ENCODE measurements at places on chromosomes 7 and 10.
A peak's percentile ranks its signal among the peaks of the same experiment; 100 is the strongest.

DNA sequence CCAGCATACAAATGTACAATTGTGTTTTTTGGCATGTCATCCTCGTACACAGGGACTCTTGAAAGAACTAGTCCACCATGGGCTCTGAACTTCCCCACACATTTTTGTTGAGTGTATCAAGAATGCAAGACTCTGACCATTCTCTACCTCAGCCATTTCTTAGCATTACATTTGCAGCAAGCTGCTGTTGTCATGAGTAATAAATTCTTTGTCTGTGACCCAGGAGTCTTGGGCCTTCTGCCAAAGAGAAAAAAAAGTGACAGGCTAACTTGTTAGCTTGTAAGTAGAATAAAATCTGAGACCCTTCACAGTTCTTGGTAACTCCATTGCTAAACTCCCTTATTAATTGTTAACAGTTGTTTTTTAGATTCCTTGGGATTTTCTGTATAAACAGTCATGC lies 542.3 kb upstream of the MBL2 start:
- DNase-seq: peak; percentile 1

GRCh38 chr7:12210179-12211053 lies 678 bp upstream of the TMEM106B start:
- DNase-seq: peak; percentile 1

- DNase-seq: no peak
Measured at GRCh38 chr7:36965625-36966024, 241.3 kb upstream of the AOAH start.

DNA sequence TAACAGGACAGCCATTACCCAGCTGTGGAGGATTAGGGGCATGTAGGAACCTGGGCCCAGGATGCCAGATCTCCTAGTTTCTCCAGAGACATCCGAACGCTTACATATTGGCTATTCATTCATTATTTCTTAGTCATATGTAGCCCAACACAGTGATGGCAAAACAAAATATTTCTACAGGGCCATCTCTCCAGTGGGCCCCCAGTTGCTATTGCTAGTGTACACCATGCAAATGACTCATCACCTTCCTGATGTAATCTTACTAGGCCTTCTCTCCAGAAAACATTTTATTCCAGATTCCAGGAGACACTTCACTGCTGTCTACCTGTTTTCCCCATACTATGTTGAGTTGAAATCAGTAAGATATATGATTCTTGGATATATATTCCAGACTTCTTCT lies 201.7 kb downstream of the PLXDC2 start:
- peak; percentile 3 for DNase-seq

- no peak for DNase-seq
Measured at GRCh38 chr7:74467876-74468275, 14.2 kb downstream of the GTF2IRD1 start.

- no peak for DNase-seq
Measured at GRCh38 chr7:102456327-102456726, 8.3 kb downstream of the ALKBH4 start.

- DNase-seq: no peak
Measured at GRCh38 chr7:22949944-22950343, 64.0 kb downstream of the HYCC1 start.

- DNase-seq: no peak
Measured at GRCh38 chr7:130364451-130364850, 15.8 kb upstream of the CPA1 start.

GRCh38 chr7:25215694-25216335 lies 12.5 kb downstream of the NPVF start:
- no peak for DNase-seq

DNA sequence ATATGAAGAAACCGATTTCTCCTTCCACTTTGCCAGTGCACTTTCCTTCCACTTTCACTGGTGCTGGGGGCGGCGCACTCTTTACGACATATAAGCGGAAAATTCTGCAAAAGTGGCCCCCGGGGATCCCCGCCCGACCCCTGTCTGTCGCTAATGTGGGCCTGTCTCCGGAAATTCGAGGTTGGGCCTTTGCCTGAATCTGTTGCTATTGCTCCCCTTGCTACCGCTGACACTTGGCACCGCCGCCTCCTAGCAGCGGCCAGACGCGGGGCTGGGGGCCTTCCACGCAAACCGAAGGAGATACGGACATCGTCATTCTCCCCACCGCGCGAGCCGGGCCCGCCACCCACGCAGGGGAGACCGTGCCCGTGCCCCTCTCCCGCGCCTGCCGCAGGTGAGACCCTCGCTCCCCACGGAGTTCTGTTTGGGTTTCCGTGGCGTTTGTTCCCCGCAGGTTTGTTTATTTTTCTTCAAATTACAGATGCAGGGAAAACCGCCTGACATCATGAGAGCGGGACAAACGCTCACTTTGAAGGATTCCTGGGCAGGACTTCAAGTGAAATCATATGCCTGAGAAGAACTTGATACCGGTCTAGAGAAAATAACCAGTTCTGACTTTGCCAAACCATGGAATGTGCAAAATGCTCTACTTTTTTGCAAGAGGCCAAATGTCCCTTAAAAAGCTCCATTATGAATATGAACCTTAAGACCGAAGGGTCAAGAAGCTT lies 5.0 kb downstream of the TWIST1 start:
- DNase-seq: no peak

GRCh38 chr7:70029993-70030392 lies 431.7 kb downstream of the AUTS2 start:
- DNase-seq: no peak

- no peak for DNase-seq
Measured at GRCh38 chr7:129247087-129247486, 22.3 kb downstream of the AHCYL2 start.

DNA sequence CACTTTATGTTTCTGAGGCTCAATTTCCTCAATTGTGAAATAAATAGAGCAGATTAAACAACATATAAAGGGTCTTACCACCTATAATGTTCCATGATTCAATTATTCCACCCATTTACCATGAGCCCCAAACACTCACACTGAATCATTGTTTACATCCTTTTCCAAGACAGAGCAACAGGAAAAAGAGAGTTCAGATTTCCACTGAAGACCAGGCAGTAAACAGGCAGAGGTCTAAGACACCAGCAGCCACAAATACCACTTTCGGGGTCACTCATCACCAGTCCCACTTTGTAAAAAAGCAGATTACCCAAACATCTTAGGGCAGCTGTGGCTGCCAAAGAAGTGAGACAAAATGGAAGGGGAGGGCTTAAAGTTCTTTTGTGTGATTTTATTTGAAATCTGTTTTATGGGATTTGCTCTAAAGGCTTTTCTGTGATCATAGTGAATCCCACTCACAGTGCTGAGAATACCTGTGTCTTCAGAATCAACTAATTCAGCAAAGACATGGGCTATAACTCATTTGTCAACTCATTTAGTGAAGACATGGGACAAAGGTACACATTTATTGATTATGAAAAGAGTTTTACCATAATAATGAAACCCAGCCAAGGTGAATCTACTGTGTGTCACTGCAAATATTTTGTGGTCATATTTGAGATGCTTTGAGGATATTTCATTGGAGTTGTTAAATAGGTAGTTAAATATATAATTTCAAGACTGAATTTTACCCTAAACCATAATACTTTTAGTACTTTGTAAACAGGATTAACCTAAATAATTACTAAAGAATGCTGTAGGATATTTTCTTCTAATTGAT lies 24.8 kb upstream of the DLD start:
- DNase-seq: no peak

- no peak for DNase-seq
Measured at GRCh38 chr10:120818301-120818700, 32.9 kb upstream of the WDR11 start.

DNA sequence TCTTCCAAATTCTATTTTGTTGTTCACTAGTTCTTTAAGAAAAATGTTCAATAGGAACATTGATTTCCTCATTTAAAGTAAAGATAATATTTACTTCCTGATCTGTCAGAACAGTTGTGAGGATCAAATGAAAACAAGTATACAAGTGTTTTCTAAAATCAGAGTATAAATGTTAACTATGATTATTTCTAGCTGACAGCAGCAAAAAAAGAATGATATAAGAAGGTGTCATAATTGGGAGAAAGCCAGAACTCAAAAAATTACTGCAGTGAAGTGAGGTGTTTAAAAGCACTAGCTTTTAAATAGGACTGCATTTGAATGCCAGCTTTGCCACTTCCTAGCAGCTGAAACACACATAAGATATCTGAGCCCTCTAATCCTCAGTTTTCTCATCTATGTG lies 283.3 kb downstream of the RNLS start:
- no peak for DNase-seq

GRCh38 chr7:46230990-46231305 lies 309.9 kb upstream of the IGFBP3 start:
- DNase-seq: no peak

- no peak for DNase-seq
Measured at GRCh38 chr10:69853064-69853463, 51.4 kb downstream of the COL13A1 start.

GRCh38 chr7:23467806-23468525 lies 2.3 kb downstream of the IGF2BP3 start:
- DNase-seq: no peak

DNA sequence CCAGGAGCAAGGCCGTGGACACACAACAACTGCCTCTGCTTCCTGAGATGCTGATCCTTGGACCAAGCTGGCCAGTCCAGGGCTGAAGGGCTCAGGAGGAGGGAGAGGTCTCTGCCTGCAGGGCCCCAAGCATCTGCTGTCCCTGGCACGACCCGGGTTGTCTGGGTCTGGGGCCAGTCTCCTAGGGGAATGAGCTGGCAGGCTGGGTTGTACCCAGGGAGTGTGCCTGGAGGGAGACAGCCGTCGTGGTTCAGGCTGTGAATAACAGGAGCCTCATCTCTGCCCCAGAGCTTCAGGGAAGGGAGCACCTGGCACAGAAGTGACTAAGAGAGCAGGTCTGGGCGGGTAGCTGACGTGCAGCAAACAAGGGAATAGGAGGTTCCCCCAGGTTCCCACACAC lies 17.9 kb upstream of the SERPINE1 start:
- no peak for DNase-seq

- no peak for DNase-seq
Measured at GRCh38 chr10:50362547-50363125, 111.3 kb upstream of the ASAH2 start.

- no peak for DNase-seq
Measured at GRCh38 chr7:75722373-75722772, 16.4 kb downstream of the HIP1 start.

- DNase-seq: no peak
Measured at GRCh38 chr7:112202816-112203215, 3.4 kb downstream of the DOCK4 start.

GRCh38 chr7:150412016-150412415 lies 32.9 kb downstream of the ZNF775 start:
- no peak for DNase-seq

- DNase-seq: no peak
Measured at GRCh38 chr10:46557319-46558121, 1.1 kb upstream of the GPRIN2 start.

DNA sequence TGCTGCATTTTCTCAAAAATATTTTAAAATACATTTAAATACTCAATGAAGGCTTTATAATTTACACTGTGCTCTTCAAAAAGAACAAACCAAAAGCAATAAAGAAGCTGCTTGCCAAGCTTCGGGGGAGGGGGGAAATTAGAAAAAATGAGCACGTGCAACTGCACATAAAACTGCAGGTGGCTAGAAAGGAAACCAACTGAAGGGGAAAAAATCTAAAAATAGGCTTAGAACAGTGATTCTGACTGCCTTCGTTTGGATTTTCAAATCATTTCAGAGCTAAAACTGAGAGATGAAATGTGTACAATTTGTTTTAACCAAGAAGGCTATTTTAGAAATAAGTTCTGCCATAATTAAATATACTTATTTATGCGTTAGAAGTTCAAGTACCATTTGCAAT lies 61.4 kb downstream of the ABI1 start:
- no peak for DNase-seq

DNA sequence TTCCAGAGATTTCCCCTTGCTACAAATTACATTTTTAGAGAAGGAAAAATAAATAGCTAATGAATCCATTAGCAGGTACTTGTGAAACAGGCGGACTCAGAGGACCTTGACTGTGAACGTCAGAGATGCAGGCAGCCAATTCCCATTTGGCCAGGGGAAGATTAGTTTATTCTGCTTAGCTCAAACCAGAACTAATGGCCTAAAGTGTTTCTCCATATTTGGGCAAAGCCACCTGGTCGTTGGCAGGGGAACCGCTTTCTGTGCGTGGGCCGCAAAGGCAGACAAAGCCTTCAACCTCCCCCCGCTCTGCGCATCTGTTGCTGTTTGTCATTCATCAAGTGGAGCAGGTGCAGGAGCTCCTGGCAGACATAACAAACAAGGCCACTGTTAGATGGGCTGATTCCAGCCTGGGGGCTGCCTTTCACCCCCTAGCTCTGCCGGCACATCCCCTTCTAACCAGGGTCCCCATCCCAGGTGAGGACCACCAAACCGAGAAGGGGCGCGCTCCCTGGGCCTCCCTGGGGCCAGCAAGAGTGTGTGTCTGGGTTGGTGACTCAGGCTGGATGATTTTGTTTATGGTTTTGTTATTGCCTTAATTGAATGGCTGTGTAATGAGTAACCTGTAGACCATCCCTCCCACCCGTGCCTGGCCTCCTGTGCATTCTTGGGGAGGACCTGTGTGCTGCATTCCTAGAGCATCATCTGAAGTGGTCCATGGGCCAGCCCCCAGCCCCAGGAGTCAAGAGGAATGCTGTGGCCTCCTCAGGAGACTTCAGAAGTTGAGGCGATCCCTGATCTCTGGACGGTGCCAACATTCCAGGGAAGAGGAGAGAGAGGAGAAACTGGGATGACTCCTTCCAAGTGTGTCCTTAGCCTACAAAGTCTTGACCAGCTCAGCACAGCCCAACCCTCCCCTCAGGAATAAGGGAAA lies 14.5 kb upstream of the CPA1 start:
- DNase-seq: no peak

DNA sequence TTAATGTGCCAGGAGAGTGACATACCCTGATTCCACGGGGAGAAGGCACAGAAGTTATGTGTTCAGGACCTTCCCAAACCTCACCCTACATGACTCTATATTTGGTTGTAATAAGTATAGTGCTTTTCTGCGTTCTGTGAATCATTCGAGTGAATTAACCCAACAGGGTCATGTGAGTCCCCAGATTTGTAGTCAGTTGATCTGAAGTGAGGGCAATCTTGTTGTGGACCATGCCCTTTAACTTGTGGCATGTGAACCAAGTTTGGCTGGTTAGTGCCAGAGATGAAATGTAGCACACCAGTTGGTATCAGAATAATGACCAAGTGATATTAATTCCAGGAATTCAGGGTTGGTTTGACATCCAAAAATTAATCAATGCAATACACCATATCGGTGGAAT lies 70.2 kb downstream of the NHLRC2 start:
- no peak for DNase-seq

- DNase-seq: peak; percentile 66
Measured at GRCh38 chr10:72272689-72273409, 875 bp upstream of the DDIT4 start.

DNA sequence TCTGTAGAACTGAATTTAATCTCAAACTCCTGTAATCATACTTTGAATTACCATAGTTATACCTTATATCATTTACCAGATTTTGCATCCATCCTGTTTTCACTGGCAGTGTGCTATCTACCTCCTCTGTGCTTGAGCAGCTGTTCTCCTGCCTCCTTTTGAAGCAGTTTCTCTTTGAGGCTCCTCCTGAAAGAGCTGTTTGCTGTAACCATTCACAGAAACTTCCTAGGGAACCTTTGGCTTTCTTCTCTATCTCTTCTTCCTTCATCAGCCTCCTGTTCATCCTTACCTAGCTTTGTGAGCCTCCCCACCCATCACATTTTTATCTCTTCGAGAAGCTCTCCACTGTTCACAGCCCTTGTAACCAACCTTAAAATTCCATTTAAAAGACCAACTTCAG lies 108.2 kb downstream of the AASS start:
- DNase-seq: no peak

Data from HS-27A (cell line).